ENCODE measurements at places on chromosomes 7 and 10.

DNA sequence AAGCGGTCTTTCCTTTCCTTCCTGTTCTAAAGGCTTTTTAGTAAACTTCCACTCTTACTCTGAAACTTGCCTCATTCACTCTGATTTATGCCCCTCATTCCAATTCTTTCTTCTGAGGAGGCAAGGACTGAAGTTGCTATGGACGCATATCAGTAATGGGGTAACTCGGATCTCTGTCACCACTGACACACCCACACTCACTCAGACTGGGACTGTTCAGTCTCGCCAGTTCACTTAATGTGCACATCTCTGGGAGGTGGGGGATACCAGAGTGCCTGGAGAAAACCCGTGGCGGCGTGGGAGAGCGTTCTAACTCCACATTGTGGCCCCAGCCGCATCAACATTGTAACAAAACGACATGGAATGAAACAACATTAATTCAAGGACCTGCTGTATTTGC, 1139.3 kb upstream of the CELF2 start:
- no peak for DNase-seq

- no peak for DNase-seq
These were observed 1.6 kb downstream of the BEND7 start for GRCh38 chr10:13526948-13527863.

DNA sequence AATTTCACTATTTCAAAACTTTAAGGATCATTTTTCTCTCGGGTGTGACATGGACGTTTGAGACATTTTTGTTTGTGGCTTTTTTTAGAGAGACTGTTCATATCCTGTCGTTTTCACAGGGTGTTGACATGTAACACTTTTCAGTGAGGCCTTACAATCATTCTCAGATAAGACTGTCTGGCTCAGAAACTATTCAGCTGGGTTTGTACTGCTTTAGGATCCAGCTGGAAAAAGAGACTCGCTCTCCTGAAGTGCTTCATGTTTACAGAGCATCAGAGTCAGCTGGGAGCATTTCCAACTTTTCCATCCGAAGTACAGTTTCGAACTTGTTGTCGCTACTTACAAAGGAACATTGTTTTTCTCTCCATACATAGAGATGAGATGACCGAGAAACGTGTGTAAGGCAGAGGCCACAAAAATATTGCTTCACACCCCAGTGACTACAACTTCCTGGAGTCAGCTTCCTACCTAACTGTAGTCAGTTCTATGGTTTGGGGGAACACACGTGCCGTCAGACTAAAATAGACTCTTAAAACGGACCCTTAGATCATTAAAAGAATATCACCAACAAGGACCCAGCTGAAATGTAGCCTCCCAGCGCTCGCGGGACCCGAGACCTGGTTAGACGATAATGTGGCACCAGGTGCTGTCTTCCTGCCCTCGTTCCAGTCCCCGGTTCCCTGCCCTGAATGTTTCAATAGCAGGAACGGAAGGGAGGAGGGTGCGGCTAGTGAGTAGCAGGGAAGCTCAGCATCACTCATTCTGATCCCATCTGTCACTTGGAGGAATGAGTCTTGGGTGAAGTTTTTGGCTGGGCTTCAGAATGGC, 78.0 kb downstream of the MKI67 start:
- DNase-seq: no peak

DNA sequence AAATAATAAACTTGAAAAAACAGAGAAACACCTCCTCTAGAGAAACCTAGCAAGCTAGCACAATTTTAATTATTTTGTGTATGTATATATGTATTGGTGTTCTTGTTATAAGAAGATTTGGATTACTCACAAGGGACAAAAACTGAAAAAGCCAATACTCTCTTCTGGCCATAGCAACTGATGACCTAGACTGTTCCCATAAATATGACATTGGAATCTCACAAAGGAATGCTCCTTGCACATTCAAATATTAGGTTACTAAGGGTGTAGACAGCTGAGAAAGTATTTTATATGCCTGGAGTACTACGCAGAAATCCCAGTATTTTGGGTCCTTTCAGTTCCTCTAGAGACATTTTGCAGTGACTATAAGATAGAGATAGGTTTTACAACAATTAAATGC, 279.4 kb downstream of the FZD1 start:
- DNase-seq: no peak

- no peak for DNase-seq
These were observed 7.4 kb upstream of the RAMP3 start for GRCh38 chr7:45150199-45150598.

GRCh38 chr10:91528080-91528479, 104.8 kb downstream of the PPP1R3C start:
- no peak for DNase-seq

DNA sequence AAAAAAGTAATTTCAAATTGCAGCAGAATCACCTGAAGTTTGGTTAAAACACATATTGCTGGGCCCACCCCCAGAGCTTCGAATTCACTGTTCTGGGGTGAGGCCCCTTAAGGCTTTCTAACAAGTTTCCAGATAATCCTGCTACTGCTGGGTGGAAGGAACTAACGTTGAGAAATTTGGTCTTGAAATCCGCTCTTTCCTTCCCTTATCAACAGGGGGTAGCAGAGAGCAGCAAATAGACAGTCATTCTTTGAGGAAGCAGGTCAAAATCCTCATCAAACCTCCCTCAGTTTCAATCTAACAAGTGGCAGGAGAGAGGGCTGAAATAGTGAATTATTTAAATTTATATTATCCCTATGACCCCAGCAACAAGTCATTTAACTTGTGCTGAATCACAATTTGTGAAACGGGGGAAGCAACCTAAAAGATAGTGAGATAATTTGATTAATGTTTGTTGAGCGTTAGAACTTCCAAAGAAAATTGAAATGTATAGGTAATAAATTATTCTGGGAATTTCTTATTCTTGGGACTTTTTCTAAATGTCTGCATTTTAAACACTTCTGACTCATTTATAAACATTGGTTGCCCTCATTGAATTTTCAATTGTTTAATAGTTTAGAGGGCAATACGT, 21.7 kb upstream of the MALSU1 start:
- DNase-seq: no peak

DNA sequence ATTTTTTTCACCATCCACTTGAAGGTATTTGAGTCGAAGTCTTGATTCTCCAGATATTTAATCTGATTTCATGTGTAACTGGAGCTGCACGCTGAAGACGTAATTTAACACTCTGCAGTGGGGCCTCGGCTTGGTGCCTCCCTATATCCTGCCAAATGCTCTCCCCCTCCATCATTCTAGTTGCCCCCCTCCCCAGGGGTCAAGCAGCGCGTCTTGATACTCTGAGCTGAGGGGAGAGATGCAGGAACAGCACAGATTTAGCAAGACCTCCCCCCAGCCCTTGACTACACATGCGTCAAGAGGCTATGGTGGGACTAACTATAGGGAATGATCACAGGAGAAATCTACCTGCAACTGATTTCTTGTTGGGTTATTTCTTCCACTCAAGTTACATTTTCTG, 85.8 kb downstream of the PRPF18 start:
- no peak for DNase-seq

DNA sequence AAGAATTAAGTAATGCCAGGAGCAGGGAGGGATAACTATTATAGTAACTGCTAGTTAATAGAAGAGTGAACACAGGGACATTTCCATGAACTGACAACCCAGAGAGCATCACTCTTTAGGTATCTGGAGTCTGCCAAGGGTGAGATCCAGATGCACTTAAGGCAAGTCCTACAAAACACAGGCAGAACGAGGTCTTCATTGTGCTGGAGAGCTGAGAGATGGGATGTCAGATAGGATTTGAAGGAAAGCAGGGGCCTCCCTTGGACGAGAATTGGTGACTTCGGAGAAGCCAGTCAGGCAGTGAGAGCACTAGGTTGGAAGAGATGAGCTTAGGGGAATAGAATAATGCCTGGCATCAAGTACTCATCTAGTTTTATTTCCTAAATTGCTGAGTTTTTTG, 684.5 kb downstream of the GATA3 start:
- no peak for DNase-seq

DNA sequence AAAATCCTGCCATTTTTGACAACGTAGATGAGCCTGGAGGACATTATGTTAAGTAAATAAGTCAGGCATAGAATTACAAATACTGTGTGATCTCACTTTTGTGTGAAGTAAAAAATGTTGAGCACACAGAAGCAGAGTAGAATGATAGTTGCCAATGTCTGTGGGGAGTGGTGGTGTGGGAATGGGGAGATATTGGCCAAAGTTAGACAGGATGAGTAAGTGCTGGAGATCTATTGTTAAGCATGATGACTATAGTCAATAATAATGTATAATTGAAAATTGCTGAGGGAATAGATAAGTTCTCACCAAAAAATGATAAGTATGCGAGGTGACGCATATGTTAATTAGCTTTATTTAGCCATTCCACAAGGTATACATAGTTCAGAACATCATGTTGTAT, 92.0 kb downstream of the GPR85 start:
- DNase-seq: no peak

GRCh38 chr7:142865766-142866165, 10.9 kb downstream of the EPHB6 start:
- no peak for DNase-seq

GRCh38 chr10:7161484-7162250, 249.2 kb downstream of the SFMBT2 start:
- no peak for DNase-seq

GRCh38 chr10:114730291-114730690, 72.2 kb upstream of the ABLIM1 start:
- DNase-seq: no peak

DNA sequence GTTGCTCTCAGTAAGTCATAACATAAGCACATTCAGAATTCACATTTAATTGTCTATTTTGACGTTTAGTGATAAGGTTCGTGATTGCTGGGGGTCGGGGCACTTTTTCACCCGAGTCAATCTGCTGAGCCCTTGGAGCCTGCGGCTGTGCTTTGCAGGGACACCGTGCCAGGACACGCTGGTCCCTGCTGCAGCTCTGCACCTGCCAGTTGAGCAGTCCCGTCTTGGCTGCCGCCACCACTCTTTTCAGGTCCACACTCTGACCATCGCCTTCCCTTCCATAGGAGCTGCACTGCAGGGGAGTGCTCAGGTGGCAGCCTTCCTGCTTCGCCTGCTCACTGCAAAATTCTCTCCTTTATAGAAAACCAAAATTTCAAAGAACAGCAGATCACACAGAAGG, 36.4 kb downstream of the CUL1 start:
- no peak for DNase-seq

GRCh38 chr7:44982535-44982923, 3.7 kb upstream of the MYO1G start:
- no peak for DNase-seq

GRCh38 chr10:88896994-88897853, 17.2 kb downstream of the STAMBPL1 start:
- no peak for DNase-seq

GRCh38 chr7:15555381-15555859, 6.4 kb downstream of the AGMO start:
- DNase-seq: no peak

GRCh38 chr7:154646126-154647013, 356.6 kb downstream of the PAXIP1 start:
- DNase-seq: no peak

GRCh38 chr7:84105586-84105985, 89.0 kb downstream of the SEMA3A start:
- DNase-seq: no peak

GRCh38 chr10:130244031-130244927, 108.1 kb downstream of the GLRX3 start:
- no peak for DNase-seq

DNA sequence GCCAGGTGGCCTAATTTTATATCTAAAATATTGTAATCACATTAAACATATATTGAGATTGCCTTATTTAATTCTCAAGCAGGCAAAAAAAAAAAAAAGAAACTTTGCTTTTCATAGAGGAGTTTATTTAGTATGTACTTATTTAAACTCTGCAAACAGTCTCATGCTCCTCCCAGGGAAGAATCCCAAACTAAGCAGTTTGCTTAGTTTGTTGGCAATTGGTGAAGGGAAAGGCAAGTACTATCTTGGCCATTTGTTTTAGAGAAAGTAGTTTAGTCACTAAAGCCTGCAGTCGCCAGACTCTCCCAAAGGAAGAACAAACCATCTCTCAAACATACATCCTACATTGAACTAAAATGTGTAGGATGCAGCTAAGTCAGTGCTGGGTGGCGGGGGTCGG, 226.8 kb downstream of the CDC14C start:
- DNase-seq: no peak

GRCh38 chr7:154743206-154743605, 259.7 kb downstream of the PAXIP1 start:
- DNase-seq: no peak

GRCh38 chr10:49363309-49364031, 32.4 kb downstream of the DRGX start:
- no peak for DNase-seq

DNA sequence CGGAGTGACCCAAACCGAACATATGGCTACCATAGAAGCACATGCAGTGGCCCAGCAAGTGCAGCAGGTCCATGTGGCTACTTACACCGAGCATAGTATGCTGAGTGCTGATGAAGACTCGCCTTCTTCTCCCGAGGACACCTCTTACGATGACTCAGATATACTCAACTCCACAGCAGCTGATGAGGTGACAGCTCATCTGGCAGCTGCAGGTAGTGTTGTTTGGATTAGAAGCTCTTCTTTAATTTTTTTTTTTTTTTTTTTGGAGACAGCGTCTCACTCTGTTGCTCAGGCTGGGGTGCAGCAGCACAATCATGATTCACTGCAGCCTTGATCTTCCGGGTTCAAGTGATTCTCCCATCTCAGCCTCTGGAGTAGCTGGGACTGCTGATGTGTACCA, 45.8 kb downstream of the NRF1 start:
- DNase-seq: no peak

DNA sequence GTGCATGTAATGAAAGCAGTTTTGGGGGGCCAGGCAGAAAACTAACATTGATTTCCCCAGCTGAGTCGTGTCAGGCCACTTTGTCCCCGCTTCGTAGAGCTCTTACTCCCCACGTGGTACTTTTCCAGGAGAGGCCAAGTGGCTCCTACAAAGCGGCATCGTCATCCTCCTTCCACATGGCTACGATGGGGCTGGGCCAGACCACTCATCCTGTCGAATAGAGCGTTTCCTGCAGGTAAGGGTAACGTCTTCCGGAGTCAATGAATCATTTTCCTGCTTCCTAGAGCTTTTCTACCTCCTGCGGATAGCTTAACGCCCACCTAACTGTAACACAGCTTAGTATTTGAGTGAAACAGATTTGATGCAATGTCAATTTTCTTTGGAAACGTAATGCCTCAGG, 21.7 kb upstream of the SEC61A2 start:
- no peak for DNase-seq

DNA sequence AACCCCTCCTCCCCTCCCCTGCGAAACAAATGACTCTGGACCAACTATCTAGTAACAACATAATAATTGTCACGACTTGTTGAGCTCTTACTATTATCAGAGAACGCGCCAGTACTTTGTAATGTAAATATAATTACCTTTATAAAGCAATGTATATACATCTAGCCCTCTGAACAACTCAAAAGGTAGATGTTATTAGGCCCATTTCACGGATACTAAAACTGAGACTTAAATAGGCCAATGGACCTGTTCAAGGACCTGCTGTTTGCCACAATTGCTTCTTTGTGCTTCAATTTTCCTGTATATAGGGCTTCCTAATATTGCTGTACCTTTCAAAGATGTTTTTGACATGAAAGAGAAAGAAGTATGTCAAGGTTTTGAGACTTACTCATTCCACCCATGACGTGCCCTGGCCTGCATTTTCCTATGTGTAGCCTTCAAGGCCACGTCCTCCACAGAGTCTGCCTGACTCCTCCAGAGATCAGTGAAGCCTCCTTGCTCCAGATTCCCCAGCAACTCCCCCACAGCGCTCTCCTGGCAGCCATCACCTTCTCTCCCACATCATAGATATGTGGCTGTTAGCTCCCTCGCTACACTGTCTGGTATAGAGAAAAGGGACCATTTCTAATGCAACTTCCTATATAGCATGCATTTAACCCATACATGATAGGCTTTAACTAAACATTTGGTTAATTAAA, 156.6 kb downstream of the SKIDA1 start:
- DNase-seq: no peak

- no peak for DNase-seq
These were observed 403.7 kb downstream of the RPS24 start for GRCh38 chr10:78437407-78437768.

Measured in stimulated activated CD4-positive, alpha-beta T cell treated with anti-CD3 and anti-CD28 coated beads, Interleukin-15, amount 100 ng/mL, for 1 hour (primary cell).